ENCODE measurements at places on chromosomes 12 and 14.

- peak; percentile 3 for DNase-seq
Observed at GRCh38 chr12:45244561-45245343, 28.9 kb downstream of the ANO6 start.

DNA sequence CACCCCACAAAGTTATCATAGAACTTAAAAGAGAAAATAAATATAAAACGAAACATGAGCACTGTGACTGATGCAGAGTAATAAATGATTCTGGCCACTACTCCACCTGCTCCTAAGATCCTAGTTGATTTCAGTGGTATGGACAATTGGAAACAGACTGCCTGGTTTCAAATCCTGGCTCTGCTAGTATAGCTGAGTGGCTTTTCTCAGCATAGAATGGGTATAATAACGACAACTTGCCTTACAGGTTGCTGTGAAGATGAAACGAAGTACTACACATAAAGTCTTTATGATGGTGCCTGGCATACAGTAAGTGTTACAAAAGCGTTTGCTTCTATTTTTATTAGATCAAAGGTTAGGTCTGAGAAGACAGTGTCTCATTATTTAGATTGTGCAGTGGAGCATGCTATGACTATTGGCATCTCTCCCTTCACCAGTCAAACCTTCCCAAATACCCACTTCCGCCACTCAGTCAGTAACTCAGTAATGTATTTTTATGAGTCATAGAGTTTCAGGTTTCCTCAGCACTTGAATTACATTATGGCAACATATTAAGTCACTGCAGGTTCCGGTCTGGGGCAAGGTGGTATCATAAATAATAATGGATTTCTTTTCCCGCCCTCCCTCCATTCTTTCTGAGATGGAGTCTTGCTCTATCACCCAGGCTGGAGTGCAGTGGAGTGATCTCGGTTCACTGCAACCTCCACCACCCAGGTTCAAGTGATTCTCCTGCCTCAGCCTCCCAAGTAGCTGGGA, 29.7 kb upstream of the NR2C1 start:
- DNase-seq, result peak; percentile 54

GRCh38 chr14:104138098-104138717, at the start of gene KIF26A:
Gene KIF26A, plus strand, starts transcription at chr14:104138587. Its CDS starts 136 bp downstream, at chr14:104138723.
- no peak for DNase-seq

DNA sequence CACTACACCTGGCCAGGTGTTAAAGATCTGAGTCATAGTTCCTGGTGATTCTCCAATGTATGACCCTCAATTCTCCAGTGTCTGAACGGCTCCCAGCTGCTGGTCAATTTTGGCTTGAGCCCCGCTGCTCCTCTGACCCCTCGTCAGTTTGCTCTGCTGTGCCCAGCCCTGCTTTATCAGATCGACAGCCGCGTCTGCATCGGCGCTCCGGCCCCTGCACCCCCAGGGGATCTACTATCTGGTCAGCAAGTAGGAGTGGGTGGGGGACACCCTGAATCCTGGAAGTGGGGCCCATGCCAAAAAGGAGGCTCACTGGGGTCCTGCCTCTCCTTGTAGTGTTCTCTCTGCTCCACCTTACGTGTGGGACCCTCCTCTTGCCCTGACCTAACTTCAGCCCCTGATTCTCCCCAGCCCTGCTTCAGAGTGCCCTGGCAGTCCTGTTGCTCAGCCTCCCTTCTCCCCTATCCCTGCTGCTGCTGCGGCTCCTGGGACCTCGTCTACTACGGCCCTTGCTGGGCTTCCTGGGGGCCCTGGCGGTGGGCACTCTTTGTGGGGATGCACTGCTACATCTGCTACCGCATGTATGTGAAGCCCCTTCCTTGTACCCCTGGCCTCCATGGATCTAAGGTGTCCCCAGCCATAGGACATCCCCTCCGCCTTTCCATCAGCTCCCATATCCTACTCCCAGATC, 5.0 kb downstream of the SLC39A5 start:
- no peak for DNase-seq

- no peak for DNase-seq
Observed at GRCh38 chr12:48986720-48987291, 8.7 kb downstream of the WNT1 start.

- no peak for DNase-seq
Observed at GRCh38 chr12:72098622-72099021, 160.0 kb downstream of the TPH2 start.

GRCh38 chr14:81784084-81784483, 250.4 kb upstream of the SEL1L start:
- no peak for DNase-seq

- peak; percentile 38 for DNase-seq
Observed at GRCh38 chr12:39990122-39991101, 115.5 kb downstream of the SLC2A13 start.

- no peak for DNase-seq
Observed at GRCh38 chr12:11209113-11209512, 22.4 kb upstream of the TAS2R42 start.

- DNase-seq, result no peak
Observed at GRCh38 chr14:69610020-69610873, 1.1 kb upstream of the SUSD6 start.

- no peak for DNase-seq
Observed at GRCh38 chr12:89529738-89530137, 3.9 kb upstream of the POC1B start.

DNA sequence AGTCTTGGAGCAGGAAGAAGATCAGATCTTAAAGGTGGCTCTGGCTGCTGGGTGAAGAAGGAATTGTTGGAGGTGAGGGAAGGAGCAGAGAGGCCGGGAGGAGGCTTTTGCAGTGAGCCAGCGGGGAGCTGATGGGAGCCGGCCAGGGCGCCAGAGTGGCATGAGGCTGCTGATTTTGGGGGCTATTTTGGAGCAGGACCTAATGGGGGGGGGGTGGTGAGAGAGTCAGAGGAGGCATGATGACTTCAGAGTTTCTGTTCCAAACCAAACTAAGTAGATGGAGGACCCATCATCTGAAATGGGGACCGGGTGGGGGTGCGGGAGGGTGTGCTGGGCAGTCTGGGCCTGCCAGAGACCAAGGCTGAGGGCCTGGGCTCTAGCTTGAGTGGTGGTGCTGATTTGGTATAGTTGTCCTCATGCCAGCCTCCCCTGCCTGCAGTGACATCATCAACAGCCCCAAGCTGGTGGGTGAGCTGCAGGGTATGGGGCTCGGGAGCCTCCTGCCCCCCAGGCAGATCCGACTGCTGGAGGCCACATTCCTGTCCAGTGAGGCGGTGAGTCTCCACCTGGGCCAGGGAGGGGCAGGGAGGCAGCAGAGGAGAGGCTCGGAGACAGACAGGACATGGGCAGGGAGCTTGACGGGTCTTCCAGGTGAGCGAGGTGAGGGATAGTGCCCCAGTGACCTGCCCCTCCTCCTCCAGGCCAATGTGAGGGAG, 6.2 kb downstream of the TNFAIP2 start:
- no peak for DNase-seq

DNA sequence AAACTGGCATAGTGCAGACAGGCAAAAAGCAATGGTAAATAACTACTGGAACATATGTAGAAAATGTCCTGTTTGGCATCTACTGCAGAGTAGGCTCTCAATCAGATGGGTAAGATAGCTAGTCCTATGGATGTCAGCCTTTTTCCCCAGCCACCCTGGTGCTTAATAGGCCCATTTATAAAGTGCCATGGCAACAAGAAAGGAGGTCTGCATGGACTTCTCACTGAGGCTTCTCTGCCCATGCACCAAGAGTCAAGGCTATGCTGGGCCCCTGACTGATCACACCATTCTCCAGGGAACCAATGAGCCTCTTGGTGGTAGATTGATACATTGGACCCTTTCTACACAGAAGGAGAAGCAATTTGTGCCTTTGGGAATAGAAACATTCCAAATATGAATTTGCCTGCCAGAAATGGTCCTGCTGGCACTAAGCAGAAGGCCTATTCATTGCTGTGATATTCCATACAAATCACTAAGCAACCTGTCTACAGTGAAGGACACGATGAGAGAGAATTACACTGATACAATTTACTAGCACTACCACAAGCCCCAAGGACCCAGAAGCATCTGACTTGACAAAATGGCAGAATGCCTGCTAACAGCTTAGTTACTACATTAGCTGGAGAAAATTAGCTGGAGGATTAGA, 43.8 kb downstream of the RESF1 start:
- no peak for DNase-seq

DNA sequence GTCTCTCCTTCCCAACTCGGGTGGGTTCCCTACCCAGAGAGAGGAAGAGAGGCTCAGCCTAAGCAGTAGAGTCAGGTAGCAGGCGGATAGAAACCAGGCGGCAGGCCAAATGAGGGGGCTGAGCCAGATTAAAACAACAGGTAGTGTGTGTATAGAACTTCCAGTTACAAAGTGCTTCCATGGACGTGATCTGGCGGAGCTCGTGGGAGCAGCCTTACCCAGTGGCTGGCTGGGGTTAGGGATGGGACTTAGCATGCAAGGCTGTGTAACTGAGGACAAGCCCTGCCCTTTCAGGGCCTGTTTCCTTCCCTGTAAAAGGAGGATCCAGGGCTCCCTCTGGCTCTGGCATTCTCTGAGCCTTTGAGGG, 8.3 kb downstream of the KRT80 start:
- no peak for DNase-seq

GRCh38 chr12:131912518-131913274, 16.4 kb upstream of the PUS1 start:
- no peak for DNase-seq

- no peak for DNase-seq
Observed at GRCh38 chr14:103856105-103856504, 8.7 kb upstream of the PPP1R13B start.

DNA sequence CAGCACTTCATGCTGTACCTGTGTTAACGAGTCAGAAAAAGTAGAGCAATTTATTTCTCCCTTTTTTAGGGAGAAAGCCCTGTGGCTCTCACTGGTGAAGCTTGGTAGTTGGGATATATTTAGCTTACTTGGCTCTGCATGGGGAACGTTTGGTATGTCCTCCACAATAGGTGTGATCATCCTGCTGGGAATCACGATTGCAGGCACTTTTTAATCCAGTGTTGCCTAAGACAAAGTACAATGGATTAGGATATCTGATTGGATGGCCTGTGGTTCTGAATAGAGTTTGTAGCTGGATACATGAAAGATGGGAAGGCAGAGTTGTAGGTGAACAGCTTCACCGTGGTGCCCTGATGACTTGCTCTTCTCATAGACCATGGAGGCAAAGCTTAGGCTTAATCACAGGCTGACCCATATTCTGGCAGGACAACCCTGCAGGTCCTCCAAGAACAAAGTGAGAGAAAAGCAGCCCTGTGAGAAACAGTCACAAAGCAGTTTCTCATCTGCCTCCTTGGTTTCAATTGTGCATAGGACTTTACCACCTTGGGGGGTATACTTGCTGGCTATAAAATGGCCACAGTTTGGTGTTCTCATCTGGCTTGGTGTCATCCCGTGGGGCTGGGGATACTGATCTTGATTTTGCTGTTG, 7.5 kb downstream of the RESF1 start:
- no peak for DNase-seq

DNA sequence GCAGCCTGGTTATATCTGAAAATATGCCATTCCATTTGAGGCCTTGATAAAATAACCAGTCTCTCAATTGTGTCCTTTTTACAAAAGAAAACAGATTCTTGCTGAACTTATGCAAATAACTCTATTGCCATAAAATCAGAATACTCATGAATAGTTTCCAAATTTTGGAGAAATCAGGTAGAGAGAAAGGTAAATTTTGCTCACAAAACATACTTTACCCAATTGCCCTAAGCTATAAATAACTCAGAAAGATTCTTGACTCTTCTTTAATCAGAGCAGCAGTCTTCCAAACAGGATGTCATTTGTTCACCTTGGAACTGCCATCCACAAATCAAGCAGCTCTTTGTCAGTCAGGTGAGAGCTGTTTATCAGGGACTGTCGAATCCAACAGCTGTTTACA, 12.6 kb downstream of the ZNF26 start:
- no peak for DNase-seq

Data from stimulated activated CD4-positive, alpha-beta T cell treated with anti-CD3 and anti-CD28 coated beads, Interleukin-1b, Interleukin-23, amount 100 ng/mL, for 48 hours (primary cell).